ENCODE measurements at places on chromosomes 7 and 10.

- no peak for DNase-seq
Measured at GRCh38 chr7:23299770-23300300, 696 bp downstream of the MALSU1 start.

DNA sequence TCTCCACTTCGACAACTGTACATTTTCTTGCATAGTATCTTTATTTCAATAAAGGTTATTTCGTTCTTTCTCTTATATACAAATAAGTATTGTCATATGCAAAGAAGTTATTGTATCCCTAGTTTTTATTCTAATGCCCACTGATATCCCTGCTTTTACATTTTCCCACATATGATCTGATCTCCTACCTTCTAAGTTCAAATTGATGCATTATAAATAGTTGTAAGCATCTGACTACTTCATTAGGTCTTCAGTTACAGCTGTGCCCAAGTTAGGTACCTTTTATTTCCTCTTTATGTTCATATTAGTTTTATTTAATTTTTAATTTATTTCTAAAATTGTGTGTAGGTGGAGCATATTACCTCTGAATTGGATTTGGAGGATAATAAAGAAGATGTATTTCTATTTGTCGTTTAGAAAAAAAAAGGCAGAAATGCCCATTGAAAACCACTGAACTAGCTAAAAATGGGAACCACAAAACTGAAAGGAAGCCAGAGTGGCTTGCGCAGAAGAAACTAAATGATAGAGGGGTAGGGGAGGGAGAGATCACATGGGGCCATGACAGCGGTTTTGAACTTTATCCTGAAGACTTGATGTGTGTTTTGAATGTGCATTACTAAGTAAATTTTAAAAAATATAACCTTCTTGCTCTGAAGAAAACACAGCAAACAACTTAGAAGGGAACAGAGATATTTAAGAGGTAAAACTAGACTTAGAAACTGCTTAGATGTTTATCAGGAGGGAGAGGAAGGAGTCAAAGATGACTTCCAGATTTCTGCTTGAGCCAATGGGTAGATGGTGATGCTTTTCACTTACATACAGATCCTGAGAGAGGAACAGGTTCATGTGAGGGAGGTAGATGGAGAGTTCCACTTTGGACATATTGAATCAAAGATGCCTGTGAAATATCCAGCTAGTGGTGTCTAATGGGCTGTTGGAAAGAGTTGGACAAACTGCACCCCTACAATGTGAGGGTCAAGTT is 9.3 kb upstream of the ZC3HAV1L start:
- DNase-seq: no peak

DNA sequence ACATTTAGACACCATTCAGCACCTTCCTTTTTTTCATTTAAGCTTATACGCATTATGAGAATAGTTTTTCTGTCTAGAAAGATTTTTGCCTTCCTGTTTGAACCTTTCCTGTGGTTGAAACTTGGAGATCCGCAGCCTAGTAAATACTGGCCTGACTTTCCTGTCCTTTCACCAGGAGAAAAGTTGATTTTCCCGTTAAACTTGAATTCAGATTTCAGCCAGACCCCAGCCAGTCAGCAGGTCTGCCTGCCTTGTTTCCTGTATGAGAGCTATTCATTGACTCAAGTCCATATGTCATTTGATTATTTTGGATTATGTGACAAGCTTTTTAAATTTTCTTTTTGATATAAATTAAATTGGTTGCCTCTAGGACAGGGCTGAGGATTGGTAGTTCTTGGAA is 71.5 kb downstream of the EVX1 start:
- no peak for DNase-seq

DNA sequence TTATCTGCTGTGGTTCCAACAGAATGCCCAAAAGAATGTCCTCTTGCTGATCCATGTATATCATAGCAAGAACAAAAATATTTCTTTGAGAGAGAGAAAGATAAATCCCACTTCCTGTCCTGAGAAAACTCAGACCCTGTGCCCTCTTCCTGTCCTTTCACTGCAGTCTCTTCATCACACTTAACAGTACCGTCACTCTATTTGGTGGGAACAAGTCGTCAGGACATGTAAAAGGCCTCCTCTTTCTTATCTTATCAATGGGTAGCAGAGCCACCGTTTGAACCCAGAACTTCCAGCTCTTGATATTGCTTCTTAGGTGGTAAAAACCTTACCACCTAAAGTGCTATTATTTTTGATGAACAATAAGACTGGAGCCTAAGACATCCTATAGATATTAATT is 43.9 kb downstream of the CHRM2 start:
- DNase-seq: no peak

DNA sequence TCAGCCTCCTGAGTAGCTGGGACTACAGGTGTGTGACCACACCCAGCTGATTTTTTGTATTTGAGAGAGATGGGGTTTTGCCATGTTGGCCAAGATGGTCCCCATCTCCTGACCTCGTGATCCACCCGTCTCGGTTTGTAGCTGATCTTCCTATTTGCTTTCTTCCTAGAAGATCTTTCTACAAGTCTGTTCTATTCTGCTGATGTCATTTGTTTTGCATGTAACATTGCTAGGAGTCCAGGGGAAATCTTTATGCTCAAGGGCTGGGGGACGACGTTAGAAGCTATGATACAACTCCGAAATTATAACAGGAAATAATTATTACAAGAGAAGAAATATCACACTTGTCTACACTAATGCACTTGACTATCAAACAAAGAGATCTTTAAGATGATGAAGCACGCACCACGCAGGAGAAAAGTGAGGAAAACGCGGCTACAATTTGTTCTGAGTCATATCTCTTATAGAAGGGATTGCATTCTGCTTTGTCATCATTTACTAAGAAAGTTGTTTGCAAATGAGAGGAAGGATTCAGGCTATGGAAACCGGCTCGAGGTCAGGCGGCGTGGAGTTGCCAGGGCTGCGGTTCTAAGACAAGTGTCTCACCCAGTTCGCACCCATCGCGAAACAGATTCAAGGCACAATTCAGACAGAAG is 103.0 kb upstream of the CARD11 start:
- DNase-seq: no peak

GRCh38 chr10:30431435-30431911 is 2.5 kb upstream of the MAP3K8 start:
- no peak for DNase-seq

DNA sequence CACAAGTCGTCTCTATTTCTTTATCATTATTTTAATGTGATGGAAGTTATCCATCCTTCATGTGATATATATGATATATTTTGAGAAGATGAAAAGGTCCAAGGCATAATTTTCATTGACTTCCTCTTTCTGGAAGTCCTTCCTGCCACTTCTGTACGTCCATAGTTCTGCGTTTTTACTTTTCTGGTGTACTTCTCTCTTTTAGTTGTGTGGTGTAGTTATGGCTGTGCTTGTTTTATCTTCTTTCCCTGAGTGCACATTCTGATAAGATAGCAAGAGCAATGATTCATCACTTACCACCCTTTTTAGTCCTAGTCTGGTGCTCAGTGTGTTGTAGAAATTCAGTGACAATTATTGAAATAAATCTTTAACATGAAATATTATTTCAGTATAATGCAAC is 231.3 kb upstream of the FERD3L start:
- no peak for DNase-seq
